ENCODE measurements at places on chromosomes 1 and 21.

GRCh38 chr1:116172666-116173065, 61.5 kb downstream of the MAB21L3 start:
- DNase-seq, result no peak

DNA sequence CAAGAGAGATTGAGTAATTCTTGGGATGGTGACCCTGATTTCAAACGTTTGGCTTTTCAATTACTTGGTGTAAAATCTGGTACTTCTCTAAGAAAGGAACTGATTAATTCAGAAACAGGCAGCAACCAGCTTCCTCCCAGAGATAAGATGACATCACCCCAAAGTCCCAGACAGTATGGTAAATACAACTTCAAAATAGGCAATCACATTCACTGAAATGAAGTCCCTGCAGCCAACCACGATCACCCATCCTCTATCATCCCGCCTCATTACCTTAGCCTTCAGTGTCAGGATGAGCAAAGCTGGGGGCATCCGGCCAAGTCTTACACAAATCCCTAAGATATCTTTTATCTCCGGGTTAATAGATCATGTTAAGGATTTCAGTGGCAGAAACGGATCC, 26.4 kb upstream of the RUNX1 start:
- DNase-seq, result peak; percentile 9

DNA sequence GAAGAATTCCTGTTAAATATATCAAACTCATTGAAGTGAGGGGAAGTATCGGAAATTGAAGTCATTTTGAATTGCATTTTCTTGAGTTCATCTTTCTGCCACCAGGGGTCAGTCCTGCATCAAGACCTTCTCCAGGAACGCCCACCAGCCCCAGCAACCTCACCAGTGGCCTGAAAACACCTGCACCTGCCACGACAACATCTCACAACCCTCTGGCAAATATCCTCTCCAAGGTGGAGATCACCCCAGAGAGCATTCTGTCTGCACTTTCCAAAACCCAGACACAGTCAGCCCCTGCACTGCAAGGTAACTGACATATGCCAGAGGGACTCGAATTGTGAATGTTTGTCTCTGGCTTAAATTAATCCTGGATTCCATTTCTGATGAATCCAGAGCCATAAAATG, 22.8 kb upstream of the TARS2 start:
- peak; percentile 71 for DNase-seq

- DNase-seq, result no peak
Observed at GRCh38 chr1:239954836-239955235, 136.8 kb upstream of the FMN2 start.

GRCh38 chr21:35768187-35768586, 292.1 kb downstream of the SETD4 start:
- DNase-seq, result no peak

DNA sequence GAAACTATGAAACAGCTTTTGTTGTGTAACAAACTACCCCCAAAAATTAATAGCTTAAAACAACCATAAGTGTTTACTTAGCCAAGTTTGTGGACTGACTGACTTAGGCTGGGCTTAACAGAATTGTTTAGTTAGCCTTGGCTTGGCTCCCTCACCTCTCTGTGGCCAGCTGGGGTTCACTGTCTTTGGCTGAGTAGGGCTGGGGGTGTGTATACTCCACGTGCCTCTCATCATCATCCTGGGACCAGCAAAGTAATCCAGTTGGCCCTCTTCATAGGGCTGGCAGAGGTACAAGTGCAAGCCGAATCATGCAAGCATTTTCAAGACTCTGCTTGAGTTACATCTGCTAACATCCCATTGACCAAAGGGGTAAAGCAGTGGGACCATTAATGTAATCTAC, 252.3 kb downstream of the BRINP2 start:
- DNase-seq, result no peak

- no peak for DNase-seq
Observed at GRCh38 chr1:66552287-66552686, 18.3 kb downstream of the SGIP1 start.

- no peak for DNase-seq
Observed at GRCh38 chr21:21387916-21388315, 389.7 kb downstream of the NCAM2 start.

- no peak for DNase-seq
Observed at GRCh38 chr1:225819346-225820192, 9.6 kb downstream of the EPHX1 start.

GRCh38 chr1:150974580-150975478, at the start of gene CERS2:
TSS of gene CERS2 (minus strand) at chr1:150974835. CDS start at chr1:150969090, 5,745 bp downstream.
- DNase-seq, result peak; percentile 85

DNA sequence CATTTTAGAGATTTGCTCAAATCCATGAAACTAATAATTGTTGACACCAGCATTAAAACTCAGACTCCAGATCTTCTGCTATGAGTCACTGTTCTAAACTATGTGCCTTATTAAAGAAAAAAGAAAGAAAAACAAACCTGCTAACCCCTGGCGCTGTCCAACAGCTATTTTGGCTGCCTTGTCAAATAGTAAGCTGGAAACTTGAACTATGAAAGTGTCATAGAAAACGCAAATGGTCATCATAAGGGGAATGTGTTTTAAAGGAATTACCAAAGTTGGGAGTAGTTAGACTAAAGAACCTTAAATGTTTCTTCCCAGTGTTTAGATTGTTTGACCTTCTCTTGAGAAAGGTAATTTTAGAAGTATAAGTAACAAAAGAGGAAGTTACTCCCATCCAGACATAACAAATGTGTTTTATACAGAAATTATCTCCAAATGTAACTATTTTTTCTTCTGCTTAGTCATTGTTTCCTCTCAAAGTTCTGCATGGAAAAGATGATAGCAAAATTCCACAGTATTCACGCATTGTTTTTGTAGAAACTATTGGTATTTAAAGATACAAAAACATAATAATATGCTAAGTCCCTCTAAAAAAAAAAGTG, 272.4 kb downstream of the TPR start:
- DNase-seq, result peak; percentile 14

GRCh38 chr1:27318136-27318535, 3.8 kb upstream of the TMEM222 start:
- no peak for DNase-seq

DNA sequence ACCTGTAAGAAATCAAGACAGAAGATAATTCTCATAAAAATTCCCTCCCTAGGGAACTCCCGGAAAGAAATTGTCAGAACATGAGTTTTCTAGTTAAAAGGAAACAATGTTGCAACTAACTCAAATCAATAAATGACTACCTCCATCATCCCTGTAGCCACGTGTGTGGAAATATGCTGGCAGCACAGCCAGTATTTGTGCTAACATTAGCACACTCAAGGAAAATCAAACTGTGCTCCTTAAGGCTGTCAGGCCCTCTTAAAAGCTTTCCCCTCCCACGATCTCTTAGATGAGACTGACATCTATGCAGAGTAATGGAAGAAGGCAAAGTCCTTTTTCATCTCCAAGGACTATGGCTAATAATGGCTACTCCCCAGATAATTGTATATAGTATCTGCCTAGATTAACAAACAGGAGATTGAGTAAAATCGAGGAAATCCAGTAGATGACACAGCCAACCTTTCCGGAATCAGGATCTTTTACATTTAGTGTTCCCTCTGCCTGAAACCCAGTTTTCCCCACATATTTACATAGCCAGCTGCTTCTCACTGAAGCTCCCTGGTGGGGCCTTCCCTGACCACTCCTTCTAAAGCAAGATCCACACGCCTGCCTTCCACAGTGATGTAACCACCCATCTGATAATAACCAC, 50.9 kb upstream of the NR5A2 start:
- DNase-seq, result no peak

GRCh38 chr1:11938722-11939526, 4.4 kb downstream of the PLOD1 start:
- no peak for DNase-seq

- DNase-seq, result no peak
Observed at GRCh38 chr1:176159993-176160392, 47.1 kb downstream of the COP1 start.

- DNase-seq, result no peak
Observed at GRCh38 chr1:35945327-35945726, 14.4 kb downstream of the AGO3 start.

DNA sequence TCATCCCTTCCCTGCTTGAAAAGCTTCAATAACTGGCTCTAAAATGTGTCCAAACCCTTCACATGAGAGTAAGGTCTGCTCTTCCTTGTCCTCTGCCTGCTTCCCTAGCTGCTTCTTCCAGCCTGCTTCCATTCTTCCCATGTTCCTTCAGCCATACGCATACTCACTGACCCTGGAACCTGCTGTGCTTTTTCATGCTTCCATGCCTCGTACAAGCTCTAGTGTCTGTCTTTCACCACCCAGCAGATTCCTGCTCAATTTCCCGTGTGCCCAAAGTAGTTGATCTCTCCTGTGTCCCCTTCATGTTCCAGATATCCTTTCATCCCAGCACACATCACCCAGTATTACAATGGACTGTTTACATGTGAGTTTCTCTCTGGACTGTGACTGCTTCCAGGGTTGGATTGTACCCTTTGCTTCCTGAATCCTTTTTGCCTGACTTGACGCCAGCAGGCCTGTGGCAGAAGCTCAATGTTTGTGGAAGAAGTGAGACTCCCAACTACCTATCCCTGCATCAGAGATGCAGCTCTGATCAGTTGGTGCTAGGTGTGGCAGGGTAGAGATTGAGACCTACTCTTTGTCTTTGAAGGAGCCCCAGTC, 35.9 kb upstream of the RNF19B start:
- DNase-seq, result no peak

DNA sequence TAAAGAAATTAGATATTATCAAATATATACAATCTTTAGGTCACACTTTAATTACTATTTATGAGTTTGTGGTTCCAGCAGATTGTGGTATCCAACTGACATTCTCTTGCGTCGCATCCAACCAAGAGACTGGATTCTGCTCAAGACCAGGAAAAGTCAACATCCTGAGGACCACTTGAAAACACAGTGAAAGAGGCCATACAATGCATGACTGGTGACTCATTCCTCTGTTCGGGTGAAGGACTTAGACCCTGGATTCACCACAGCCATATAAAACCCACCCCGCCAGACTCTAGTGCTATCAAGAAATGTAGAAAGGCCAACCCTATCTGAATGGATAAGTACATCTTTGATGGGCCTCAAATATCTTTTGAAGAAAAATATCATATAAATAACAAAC, 14.5 kb upstream of the CFHR4 start:
- DNase-seq, result no peak

DNA sequence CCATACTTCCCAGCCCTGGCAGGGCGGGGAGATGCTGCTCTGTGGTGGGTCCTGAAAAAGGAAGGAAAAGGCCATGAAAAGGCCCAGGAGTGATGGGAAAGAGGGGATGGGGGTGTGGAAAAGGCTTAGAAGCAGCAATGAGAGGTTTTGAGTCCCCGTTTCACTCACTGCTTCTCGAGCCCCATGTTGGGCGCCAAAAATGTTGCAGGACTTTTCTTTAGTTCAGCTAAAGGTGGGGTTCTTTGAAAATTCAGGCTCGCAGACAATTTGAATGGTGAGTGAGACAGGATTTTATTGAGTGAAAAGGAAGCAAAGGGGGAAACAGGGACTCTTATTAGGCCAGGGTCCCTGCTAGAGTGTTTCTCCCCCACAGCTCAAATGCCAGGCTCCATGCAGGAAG, 93.1 kb downstream of the MRPS6 start:
- DNase-seq, result peak; percentile 6

GRCh38 chr1:33130297-33130696, 49.3 kb downstream of the AZIN2 start:
- no peak for DNase-seq

GRCh38 chr1:208074353-208074752, 163.4 kb upstream of the CD34 start:
- no peak for DNase-seq

GRCh38 chr21:32140151-32140550, 138.7 kb downstream of the MIS18A start:
- no peak for DNase-seq

DNA sequence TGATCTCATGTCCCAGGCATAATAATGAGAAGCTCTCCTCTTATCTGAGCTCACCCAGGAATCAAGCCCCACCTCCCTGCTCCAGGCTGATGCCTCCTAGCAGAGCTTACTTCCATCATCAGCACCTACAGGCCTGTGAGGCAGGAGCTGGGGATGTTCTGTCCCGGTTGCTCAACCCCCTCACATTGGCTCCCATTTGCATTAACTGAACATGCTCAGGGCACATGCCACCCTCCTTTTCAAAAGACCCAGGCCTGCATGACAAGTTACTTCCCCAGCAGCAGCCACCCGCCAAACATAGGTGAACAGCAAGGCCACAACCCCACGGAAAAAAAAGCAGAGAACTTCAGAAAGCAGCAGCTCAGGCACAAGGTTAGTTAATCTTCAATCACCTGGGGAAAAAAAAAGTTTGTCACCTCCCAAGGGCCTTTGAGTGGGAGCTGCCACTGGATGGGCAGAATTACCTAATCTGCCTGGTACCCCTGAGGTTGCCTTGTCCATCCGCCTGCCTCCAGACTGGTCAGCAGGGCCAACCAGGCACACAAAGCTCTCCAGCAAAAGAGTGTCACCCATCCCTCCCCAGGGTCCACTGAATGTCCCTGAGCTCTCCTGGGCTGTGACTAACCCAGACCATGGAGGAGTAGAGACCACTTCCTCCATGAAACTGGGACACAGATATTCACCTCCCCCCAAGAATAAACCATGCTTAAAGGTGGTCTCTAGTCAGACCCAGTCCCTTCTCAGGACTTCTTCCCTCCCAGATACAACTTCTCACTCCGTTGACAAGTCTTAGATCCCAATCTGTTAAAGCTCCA, 4.4 kb downstream of the KCNN3 start:
- DNase-seq, result no peak
